ENCODE measurements at places on chromosomes 2 and 18.

DNA sequence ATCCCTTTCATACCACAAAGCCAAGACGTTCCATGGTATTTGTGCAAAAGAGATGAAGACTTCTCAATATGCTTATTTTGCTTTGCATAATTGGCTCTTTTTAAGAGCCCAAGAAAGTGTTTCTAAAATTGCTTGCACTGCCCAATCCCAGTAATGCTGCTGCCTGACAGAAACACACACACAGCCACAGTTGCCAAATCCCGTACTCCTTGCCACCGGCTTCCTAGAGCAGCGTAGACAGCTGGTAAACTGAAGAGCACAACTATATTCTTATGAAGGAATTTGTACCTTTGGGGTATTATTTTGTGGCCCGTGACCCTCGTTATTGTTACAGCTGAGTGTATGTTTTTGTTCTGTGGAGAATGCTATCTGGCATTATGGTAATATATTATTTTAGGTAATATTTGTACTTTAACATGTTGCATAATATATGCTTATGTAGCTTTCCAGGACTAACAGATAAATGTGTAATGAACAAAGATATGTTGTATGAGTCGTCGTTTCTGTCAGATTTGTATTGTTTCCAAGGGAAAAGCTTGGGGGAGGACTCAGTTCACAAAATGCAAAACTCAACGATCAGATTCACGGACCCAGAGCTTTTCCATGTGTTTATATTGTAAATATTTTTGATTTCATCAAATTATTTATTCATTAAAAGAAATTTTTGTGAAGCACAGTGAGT, 202.9 kb upstream of the RAB12 start:
- no peak for DNase-seq

DNA sequence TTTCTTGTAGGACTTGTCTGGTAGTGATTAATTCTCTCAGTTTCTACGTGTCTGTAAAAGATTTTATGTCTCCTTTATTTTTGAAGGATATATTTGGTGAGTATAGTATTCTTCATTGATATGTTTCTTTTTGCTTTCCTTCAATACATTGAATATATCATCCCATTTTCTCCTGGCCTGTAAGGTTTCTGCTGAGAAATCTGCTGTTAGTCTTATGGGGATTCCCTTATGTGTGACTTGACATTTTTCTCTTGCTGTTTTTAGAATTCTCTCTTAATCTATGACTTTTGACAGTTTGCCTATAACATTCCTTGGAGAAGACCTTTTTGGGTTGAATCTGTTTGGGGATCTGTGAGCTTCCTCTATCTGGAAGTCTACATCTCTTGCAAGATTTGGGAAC, 281.0 kb upstream of the MEIS1 start:
- no peak for DNase-seq

- no peak for DNase-seq
These were observed 23.4 kb downstream of the NEMP2 start for GRCh38 chr2:190511104-190511503.

- no peak for DNase-seq
These were observed 130.0 kb downstream of the CAPN13 start for GRCh38 chr2:30677231-30677630.

DNA sequence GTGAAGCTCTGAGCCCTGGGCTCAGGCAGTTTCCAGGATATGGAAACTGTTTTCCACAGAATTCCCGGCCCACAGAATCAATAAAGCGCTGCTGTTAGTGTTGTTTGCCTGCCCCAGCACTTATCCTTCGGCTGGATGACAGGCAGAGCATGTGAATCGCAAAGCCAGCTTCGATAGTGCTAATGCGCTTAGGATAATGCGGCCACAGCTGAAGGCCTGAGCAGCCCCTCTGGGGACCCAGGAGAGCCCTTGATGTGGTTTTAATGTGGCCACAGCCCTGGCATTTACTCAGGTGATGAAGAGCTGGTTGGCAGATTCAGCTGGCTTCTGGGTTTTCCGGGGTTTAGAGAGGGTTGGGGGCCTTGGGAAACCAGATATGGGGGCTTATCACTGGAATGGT, 23.7 kb downstream of the PCARE start:
- no peak for DNase-seq

DNA sequence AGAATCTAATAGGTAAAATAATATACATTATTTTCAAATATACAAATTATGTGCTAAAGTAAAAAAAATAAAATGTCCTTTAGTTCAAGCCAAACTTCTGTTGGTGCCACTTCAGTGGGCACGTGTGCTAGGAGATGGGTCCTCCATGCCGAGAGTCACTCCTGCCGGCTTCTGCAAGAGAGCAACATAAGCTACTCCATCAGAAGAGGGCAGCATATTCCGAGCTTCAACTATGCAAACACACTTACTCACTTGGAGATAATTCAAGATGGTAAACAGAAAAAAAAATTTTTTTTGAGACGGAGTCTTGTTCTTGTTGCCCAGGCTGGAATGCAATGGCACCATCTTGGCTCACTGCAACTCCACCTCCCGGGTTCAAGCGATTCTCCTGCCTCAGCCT, 24.4 kb downstream of the CNOT11 start:
- DNase-seq: no peak

DNA sequence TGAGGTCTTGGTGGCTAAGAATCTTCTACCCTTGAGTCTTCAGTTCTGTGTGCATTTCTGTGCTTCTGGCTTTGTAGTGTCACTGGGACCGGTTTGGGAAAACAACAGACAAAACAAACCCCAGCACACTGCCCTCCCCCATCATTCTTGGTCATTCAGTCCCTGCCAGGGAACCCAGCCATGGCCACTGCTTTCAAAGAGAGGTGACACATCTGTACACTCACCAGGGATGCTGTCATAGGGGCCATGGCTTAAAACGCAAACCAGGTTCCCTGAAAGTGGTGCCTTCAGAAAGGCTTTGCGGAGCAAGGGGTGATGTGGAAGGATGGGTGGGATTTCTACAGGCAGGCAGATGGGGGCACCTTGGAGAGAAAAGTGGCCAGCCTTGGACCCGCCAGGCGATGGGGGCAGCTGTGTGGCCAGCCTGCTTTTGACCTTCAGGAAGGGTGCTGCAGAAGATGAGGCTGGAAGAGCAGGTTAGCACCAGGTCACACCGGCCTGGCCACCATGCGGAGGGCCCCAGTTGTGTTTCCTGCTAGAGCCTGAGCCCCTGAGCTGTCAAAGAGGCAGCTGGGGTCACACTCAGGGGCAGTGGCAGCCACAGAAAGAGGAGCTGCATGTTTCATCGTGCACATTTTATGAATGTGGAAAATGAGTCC, 101.3 kb downstream of the INHBB start:
- DNase-seq: no peak

GRCh38 chr2:207231967-207232366, 66.2 kb upstream of the KLF7 start:
- DNase-seq: peak; percentile 75

DNA sequence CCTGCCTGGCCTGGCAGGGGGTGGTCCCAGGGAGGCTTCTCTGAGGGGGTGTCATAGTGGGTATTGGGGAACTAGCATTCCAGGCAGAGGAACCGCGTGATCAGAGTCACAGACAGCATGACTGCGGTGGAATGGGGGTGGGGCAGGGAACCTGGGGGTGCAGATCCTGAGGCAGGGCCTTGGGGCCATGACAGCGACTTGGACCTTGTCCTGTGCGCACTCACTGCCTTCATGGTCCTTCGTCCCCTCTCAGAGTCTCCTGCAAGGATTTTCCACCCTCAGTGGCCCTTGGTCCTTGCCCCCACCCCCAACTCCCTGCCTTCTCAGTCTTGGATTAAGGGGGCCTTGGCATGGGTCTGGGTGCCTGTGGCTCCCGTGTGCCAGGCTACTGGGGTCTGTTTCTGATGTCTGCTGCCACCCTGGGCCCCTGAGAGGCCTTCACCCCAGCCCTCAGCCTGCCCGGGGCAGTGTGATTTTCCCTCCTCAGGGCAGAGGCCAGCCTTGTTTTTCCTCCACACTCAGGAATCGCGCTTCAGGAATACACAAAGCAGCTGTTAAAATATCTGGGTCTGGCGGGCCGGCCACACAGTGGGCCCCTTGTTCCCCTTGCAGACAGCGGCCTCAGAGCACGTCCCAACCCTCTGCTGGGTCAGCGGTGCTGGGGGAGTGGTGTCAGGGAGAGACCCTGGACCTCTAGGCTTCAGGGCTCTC, 51.6 kb downstream of the GLI2 start:
- no peak for DNase-seq

DNA sequence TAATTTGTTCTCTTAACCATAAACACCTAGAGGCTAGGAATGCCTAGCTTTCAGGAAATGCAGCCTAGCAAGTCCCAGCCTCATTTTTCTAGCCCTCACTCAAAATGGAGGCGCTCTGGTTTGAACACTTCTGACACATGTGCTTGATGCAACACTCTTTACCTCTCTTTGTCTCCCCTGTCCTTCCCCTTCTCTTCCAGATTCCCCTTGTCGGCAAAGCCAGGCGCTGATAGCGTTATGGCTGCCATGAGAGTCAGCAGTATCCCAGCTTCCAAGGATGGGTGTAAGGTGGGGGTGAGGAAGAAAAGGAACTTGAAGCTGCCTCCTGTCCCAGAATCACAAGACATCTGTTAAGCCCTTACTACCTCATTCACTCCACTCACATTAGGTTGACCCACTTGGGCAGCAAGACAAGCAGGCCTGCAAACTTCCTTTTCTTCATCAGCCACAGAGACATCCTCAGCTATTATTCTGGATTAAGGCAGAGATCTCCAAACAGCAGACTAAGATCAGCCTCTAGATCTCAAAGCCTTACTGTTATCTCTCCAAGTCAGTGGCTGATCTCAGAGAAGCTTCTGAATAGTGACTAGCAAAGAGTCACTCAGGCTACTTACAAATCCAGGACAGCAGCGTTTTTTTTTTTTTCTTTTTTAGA, 1.9 kb upstream of the ST3GAL5 start:
- DNase-seq: no peak

- no peak for DNase-seq
These were observed 63.9 kb downstream of the FAM161A start for GRCh38 chr2:61789807-61790602.

DNA sequence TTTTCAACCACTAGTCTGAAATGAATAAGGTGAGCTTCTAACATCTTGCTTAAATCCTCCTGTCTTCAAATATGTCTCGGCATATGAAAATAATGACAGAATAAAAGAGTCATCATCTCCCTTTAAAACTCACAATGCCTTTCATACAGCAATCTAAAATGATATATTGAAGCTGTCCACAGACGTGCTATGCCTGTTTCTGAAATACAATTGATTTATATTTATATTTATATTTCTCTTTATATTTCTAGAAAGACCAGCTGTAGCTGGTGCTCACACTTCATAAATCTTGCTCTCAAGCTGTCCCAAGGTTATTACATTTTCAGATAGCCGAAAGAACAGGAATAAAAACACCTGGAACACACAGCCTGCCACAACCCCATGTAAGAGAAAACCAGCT, 11.1 kb downstream of the MBP start:
- DNase-seq: no peak

DNA sequence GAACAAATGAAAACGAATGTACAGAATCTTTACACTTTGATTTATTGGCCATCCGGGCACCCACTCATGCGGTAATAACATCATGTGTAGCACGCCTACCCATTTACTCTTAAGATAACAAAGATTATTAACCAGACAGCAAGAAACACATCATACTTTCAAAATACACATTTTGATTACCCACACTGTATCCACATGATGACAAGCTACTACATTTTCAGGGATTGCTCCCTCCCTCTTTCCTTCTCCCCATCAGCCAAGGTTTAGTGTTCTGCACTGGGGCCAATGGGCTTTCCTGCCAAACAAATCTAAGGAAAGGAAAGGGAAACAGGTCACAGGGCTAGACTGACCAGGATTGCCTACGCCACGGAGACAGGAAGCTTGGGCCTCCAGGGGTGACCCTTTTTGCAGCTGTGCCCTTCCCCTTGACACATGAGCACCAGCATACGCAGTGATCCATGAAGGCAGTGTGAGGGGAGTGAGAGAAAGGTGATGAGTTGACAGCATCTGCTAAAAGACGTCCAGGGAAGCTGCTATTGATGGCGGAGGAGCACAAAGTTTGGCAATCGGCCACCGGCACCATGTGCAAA, 76.5 kb downstream of the ZNF521 start:
- no peak for DNase-seq

DNA sequence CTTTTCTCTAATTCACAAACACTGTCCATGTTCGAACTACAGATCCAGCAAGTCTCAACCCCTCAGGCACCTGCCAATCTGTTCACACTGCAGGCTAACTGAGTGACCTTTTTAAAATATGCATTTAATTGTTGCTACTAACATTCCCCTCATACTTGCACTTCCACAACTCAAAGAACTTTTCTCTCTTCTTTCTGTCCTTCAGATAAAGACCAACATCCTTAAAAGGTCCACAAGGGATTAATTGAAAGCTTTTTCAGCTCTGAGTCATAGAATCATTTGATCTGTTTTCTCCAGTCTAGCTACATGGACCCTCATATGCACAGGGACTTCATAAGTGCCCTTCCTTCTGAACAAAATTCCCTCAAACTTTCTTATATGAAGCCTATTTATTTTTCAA, 1321.2 kb downstream of the DPP10 start:
- DNase-seq: no peak

DNA sequence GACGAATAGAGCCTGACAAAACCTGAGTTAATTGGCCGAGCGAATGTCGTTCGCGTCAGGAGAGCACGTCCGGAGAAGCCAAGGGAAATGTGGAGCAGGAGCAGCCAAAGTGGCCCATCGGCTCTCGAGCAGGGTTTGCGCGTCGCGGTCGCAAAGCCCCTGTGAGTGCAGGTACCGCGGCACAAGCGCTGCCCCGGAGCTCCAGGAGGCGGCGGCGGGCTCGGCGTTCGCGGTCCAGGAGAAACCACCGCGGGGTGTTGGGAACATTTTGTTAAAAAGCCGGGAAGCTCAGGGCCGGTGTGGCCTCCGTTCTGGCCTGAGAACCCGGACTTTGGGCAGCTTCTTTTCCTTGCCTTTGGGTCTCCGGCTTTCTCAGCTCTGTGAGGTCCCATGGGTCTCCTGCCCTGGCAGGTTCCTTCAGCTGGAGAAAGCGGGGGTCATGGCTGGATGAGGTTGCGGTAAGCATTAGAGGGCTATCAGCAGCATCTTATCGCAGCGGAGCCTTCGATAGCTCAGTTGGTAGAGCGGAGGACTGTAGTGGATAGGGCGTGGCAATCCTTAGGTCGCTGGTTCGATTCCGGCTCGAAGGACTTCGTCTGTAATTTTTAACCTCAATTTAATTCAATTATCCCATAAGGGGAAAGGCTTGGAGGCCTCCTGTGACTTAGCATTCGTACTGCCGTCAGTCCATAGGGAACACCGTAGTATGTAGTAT, 1.0 kb upstream of the AGBL5 start:
- DNase-seq: peak; percentile 93

DNA sequence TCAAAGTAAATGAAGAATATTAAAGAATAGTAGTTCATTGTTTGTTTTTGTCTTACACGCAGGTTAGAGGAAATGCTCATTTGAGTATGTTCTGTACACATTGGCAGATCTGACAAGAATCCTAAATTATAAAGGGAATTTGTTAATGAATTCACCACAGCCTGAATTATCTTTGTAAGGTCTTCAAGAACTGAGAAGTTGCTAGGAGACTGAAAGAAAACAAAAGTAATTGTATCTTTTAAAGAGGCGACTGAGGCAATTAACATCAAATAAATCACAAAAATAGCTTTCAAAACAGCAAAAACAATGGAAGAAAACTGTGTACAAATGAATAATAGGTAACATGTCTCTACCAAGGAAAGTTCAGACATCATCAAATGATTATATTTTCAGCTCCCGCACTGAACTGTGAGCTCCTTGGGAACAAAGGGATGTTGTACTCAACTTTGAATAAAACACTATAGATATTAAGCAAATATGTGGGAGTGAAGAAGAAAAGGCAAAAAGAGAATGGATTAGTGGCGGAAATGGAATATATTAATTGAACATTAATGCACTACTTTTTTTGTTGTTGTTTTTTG, 51.7 kb upstream of the ATIC start:
- DNase-seq: no peak
